ENCODE measurements at places on chromosomes 2 and 18. TPM values are rescaled to one million over a fixed set of nuclear protein-coding genes. Genes with fewer than 3 reads are reported as not detected.

Gene KIF1A
- total RNA-seq, result 219 TPM

Gene AQP12B
- total RNA-seq, result not detected

Gene RNF152
- total RNA-seq, result 97.9 TPM

Gene EMILIN1
- total RNA-seq, result 4.5 TPM

Gene CNDP1
- total RNA-seq, result 0.16 TPM

Gene TMEM169
- 21.7 TPM for total RNA-seq

Gene TNFAIP6
- total RNA-seq, result 0.31 TPM

Gene APCDD1
- 10.3 TPM for total RNA-seq
